ENCODE measurements at places on chromosomes 3 and 15.

DNA sequence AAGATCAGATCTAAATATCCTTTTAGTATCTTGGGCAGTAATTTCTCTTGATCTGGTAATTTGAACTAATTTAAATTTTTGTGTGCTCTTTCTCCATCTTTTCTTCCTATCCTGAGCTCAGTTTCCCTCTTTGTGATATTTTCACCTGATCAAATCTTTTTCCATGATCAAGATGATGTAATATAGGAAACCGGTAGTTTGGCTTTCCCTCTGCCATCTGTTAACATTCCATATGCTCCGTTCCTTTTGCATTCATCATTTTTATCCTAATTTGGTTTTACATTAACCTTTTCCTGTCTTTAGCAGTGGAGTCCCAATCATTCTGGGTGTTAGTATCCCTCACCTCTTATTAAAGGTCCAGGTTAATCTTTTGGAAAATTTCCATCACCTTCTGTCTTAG lies 5.9 kb upstream of the ABHD6 start:
- DNase-seq: peak; percentile 7

DNA sequence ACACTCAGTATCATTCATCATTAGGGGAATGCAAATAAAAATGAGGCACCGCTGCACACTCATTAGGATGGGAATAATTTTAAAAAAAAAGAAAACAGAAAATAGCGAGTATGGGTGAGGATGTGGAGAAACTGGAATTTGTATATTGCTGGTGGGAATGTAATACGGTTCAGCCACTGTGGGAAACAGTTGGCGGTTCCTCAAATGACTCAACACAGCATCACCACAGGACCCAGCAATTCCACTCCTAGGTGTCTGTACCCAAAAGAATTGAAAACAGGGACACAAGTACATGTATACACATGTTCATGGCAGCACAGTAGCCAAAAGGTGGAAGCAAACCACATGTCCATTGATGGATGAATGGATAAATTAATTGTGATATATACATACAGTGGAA lies 35.2 kb upstream of the RFTN1 start:
- DNase-seq: no peak

DNA sequence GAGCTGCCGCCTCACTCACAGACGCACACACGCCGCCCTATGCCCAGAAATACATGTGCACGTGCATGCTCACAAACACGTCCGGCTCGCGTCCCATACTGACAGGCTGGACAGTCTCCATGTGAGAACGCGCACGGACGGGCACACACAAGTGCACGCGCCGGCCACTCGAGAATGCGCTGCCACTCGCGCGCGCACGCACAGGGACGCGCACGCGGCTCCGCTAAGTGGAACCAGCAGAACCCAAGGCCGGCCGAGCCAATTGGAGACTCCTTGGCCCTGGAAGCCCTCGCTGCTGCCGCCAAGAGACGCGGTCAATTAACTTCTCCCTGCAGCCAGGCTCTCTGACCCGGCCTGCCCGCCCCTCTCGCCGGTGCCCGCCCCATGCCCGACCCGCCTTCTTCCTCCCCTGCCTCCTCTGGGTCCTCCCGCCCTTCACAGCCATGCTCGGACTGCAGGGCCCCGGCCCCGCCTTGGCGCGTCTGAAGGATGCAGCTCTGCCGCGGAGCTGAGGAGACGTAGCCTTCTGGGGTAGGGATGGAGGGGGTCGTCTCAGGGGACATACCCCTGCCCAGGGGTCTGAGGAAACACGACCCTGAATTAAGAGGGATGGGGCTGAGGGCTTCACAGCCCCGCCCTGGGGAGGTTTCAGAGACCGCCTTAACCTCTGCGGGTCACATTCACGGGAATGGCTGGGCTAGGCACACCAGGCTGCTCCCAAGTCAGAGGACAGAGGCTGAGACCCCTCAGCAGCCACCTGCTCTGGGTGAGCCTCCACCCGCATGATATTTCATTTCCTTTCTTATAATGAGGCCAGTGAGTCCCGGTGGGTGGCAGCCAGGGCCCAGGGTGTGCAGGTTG lies 15.0 kb downstream of the PTH1R start:
- DNase-seq: no peak

DNA sequence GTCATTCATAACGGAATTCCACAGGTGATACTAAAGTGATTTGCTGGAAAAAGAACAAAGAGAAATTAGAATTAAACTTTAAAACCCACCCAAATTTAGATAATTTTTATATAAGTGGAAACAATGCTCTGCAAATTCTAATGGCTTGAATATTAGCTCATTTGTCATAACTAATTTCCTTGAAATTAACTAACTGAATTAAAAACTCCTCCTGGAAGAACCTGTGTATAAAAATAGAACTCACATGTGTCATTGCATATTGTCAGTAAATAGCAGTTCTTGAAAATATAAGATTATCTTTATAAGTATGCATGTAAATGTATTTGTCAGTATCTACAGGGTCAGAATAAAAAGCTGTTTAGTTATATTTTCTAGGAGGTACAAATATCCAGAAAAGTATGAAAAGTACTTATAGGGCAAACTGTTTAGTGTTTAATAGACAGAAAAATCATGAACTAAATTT lies 16.3 kb downstream of the ZIC1 start:
- DNase-seq: no peak

- DNase-seq: no peak
Observed at GRCh38 chr3:157160658-157161424, 894 bp upstream of the CCNL1 start.

DNA sequence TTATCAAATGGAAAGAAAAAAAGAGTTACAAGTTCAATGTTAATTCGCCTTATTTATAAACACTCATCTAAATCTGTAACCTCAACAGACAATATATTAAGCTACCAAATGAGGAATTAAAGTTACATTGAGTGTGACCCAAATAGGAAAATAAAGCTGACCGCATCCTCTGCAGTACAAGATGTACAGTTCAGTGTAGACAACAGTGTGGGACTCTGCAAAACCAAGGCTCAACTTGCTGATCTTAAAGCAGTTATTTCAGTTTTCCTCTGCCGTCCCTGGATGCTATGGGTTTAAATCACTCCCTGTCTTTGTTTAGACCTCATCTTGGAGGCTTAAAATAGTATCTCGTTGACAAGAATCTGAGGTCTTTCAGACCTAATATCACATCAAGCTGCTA lies 458.8 kb downstream of the MECOM start:
- DNase-seq: no peak

DNA sequence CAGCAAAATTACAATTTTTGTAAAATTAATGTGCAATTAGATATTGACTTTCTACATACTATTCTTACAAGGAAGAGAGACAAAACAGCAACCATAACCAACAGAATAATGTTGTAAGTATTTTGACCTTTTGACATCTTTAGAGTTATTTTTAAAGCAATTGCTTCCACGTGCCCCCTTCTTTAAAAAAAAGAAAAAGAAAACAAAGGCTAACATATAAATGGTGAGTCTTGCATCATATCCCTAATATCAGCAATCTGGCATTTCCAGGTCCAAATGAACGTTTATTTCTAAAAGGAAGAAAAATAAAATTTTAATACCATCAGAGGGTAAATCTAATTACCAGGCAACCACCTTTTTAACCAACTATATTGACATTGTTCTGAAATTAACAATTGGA lies 19.3 kb upstream of the STRIT1 start:
- no peak for DNase-seq

DNA sequence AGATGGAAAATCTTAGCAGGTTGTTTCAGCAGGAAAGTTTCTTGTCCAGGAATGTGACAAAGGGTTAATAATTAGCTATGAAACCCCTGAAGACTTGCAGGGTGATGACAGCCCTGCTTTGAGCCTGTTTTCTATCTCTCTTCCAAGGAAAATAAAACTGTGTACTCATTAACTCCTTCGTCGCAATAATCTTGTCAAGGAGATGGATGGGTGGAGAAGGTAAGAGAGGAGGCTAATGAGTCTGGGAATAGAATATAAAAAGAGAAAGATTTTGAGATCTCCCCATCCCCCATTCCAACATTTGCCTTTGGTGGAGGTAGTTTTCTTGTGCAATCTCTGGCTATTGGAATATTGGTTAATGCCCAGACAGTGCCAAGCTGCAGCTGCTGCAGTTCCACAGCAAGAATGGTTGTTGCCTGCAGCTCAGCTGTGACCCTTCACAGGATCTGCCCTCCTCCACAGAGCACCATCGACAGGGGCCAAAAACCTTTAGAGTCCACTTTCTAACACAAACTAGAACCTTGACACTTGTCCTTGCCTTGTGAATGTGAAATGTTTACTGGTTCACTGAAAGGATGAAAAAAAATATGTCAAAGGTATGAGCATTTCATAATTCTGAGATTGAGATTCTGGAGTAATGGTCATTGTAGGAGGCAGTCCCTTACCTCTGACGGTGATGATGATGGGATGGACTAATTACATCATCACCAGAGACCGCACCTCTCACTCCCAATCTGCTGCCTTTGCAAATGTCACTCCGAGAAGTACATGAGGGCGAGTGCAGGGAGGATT lies 4.2 kb upstream of the LRIG1 start:
- no peak for DNase-seq

DNA sequence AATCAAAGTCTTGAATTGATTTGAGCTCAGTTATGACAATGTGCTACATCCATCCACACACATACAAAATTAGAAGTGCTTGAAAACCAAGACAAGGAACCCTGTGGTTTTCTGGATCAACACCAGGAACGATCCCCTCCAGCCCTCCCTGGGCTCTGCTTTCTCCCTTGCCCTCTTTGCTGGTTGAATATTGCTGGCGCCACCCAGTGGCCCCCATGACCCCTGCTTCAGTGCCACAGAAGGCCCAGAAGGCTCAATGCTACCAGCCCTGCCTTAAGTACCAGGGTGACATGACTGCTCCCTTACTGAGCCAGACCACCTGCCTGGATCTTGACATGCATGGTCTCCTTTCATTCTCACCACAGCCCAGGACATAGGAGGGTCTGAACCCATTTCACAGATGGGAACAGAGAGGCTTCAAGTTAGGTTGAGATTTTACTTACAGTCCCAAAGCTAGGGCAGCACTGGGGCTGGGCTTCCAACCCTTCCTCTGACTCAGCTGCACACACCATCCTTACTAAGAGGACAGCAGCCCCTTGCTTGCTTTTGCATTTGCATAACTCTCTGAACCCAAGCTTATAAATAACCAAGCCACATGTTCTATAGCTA lies 15.0 kb downstream of the IL12A start:
- DNase-seq: peak; percentile 42

DNA sequence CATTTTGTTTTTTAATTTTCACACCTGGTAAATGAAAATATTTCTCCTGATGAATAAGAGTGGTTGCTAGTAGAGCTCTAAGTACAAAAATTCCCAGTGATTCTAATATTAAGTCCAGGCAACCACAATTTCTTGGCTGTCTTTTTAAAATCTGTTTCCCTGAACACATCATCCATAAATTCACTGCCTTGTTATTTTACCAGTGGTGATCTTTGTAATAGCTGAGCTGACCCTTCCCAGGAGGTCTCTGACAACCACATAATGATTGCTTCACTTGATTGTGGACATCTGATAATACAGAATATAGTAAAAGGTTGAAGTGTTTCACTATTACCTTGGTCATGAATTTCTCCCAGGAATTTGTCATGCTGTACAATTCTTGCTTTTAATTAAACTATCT lies 13.9 kb upstream of the TOP2B start:
- no peak for DNase-seq

GRCh38 chr15:82692171-82692570 lies 17.5 kb downstream of the AP3B2 start:
- DNase-seq: no peak

DNA sequence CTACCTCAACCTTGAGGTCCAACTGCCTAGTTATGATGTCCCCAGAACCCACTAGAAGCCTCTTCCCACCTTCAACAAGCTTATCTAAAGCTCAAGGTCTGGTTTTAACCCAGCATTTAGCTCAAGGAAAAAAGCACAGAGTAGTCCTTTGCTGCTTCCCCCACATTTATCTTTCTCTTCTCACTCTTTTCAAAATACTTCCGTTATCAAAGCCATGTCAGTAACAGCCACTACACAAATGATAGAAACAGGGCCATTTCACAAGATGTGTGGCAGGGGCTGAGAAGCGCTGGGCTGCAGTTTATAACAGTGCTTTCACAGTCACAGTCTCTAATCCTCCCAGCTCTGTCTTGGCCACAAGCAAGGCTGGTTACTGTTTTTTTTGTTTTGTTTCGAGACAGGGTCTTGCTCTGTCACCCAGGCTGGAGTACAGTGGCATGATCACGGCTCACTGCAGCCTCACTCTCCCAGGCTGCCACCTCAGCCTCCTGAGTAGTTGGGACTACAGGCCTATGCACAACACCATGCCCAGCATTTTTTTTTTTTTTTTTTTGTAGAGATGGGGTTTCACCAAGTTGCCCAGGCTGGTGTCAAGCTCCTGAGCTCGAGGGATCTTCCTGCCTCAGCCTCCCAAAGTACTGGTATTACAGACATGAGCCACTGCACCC lies 218.8 kb downstream of the OSBPL10 start:
- no peak for DNase-seq

GRCh38 chr3:72738752-72739530 lies 109.3 kb downstream of the SHQ1 start:
- no peak for DNase-seq

- no peak for DNase-seq
Observed at GRCh38 chr3:106518516-106518915, 649.7 kb upstream of the CBLB start.

GRCh38 chr15:74062236-74062635 lies 20.1 kb downstream of the GOLGA6A start:
- no peak for DNase-seq

- DNase-seq: peak; percentile 31
Observed at GRCh38 chr3:187996609-187997008, 157.3 kb upstream of the LPP start.

DNA sequence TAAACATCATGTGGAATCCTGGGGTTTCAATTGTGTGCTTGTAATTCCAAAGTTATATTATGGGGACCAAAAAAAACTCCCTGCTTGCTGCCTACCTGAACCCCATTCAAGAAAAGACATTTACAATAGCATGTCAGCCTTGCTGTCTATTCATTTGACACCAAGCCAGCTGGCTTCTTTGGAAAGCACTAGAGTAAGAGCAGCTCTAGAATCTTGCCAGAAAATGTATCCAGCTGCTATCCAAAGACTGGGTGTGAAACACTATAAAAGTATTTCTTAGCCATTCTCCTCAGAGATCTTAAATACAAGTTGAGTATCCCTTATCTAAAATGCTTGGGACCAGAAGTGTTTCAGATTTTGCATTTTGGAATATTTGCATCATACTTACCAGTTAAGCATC lies 87.4 kb downstream of the RAD18 start:
- DNase-seq: no peak

DNA sequence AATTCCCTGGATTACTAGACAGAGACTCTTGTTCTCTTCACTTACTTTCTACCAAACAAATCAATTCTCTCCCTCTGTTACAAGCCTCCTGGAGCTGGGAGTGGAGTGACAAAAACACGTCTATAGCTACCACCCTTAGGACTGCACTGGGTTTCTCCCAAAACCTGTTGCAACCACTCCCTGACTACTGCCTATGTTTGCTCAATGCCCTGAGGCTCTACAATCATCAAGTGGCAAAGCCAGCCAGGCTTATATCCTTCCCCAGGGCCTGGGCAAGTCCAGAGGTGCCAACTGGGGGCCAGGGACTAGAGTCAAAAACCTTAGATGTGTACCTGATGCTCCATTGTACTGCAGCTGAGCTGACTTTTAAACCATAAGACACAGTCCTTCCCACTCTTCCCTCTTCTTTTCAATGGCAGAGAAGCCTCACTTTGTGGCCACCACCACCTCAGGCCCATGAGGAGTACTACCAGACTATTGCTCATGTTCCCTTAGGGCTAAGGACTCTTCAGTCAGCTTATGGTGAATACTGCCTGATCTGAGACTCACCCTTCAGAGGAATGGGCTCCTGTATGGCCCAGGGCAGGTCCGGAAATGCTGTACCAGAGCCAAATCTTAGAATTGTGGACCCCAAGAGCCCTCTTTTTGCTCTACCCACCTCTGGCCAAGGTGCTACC lies 125.4 kb upstream of the PLCL2 start:
- no peak for DNase-seq

Measured in NCI-H524 treated with DMSO at 0.1 percent for 48 hours (cell line).